ENCODE measurements at places on chromosomes 6 and 20. TPM values are rescaled to one million over a fixed set of nuclear protein-coding genes. Genes with fewer than 3 reads are reported as not detected.

Gene CARMIL1
- 75.9 TPM for total RNA-seq

Gene ADGRF4
- total RNA-seq, result 2.6 TPM

Gene CALHM5
- total RNA-seq, result 0.09 TPM

Gene HLA-DRB5
- 0.60 TPM for total RNA-seq

DNA sequence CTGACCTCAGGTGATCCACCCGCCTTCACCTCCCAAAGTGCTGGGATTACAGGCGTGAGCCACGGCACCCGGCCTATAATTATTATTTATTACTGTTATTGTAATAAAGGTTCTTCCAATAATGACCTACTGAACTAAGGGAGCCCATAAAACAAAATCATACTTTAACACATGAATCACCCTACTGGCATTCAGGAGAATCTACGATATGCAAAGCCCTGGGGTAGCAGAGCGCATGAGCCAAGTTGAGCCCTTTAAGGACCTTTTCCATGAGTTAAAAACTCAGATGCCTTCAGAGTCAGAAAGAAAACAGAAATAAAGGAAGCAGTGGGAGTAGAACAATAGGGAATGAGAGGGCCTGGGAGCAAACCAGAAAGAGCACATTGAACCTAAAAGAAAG is 41.5 kb downstream of the SNRPB start:
- no peak for DNase-seq

GRCh38 chr6:75488033-75488432 is 5.6 kb downstream of the FILIP1 start:
- no peak for DNase-seq

- DNase-seq, result no peak
These were observed 85.8 kb downstream of the MAP3K5 start for GRCh38 chr6:136706430-136706829.

Measured in progenitor cell of endocrine pancreas (in vitro differentiated cells).